ENCODE measurements at places on chromosomes 11 and 22. TPM values are rescaled to one million over a fixed set of nuclear protein-coding genes. Genes with fewer than 3 reads are reported as not detected.

GRCh38 chr11:124481365-124482323 lies 36.1 kb upstream of the OR8B8 start:
- peak; percentile 86 for DNase-seq

DNA sequence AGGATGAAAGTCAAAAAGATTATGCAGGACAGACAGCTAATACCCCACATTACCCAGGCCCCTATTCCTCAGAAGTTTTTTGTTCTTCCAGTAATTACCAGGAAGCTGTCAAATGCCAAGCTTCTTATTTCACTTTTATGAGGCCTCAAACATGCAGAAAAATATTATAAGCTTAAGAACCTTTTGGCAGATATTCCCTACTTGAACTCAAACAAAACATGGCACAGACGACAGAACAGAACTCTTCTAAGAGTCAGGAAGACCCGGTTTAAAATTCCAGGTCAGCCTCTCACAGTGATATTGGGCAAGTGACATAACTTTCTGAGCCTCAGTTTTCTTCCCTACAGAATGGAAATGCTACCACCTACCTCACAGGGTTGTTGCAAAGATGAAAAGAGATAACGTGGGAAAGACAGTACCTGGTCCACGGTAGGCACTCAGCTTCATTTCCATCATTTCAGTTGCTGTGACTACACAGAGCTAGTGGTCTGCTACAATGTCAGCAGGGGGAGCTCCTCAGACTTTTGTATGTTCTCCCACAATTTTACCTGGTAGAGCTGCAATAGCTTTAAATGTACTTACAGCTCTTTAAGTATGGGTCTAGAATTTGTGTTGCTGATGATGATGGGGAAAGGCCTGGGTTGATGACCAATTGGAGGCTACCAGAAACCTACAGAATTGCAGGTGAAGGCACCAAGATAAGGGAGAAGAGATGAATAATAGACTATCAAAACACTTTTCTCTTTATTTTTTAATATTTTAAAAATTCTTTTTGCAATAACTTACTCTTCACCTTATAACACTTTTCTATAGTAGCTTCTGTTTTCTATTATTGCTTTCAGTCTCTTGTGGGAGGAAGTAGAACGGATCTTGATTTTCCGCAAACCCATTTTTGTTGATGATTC lies 98.3 kb upstream of the CHRM4 start:
- DNase-seq: peak; percentile 42

GRCh38 chr11:64765291-64765850 lies 5.6 kb upstream of the PYGM start:
- DNase-seq: no peak

DNA sequence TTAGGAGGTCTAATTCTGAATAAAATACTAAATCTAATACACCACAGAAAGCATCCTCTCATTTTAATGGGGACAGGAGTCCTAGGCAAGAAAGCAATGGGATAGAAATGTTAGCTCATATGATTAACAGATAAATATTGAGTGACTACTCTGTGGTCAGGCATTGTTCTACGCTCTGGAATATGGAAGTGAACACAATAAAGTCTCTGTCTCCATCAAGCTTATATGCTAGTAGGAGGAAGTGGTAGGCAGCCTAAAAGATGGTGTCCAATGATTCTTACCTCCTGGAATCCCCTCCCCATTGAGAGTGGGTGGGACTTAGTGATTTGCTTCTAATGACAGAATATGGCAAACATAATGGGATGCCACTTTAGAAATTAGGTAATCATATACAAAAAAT lies 160.3 kb upstream of the PDGFD start:
- no peak for DNase-seq

- no peak for DNase-seq
Measured at GRCh38 chr22:47591709-47592108, 829.3 kb downstream of the TBC1D22A start.

- DNase-seq: no peak
Measured at GRCh38 chr11:77967753-77968152, 26.7 kb downstream of the INTS4 start.

Gene GPR83
- polyA plus RNA-seq: 0.18 TPM

Gene GGTLC2
- not detected for polyA plus RNA-seq

Measured in muscle of leg (tissue), 16 donors.